ENCODE measurements at places on chromosomes 2 and 18.
A peak's percentile ranks its signal among the peaks of the same experiment; 100 is the strongest.

GRCh38 chr18:1252534-1252933 is 347.9 kb downstream of the ADCYAP1 start:
- no peak for DNase-seq

GRCh38 chr2:207163053-207163755 is 2.5 kb downstream of the KLF7 start:
- DNase-seq: no peak

- no peak for DNase-seq
These were observed 237.5 kb downstream of the STK39 start for GRCh38 chr2:168009900-168010299.

GRCh38 chr18:74976331-74976909 is 232.5 kb downstream of the PTGR3 start:
- no peak for DNase-seq

GRCh38 chr2:233469261-233470010 is 97.1 kb downstream of the USP40 start:
- no peak for DNase-seq

- DNase-seq: no peak
These were observed 7.3 kb downstream of the PLA2R1 start for GRCh38 chr2:160054984-160055725.

DNA sequence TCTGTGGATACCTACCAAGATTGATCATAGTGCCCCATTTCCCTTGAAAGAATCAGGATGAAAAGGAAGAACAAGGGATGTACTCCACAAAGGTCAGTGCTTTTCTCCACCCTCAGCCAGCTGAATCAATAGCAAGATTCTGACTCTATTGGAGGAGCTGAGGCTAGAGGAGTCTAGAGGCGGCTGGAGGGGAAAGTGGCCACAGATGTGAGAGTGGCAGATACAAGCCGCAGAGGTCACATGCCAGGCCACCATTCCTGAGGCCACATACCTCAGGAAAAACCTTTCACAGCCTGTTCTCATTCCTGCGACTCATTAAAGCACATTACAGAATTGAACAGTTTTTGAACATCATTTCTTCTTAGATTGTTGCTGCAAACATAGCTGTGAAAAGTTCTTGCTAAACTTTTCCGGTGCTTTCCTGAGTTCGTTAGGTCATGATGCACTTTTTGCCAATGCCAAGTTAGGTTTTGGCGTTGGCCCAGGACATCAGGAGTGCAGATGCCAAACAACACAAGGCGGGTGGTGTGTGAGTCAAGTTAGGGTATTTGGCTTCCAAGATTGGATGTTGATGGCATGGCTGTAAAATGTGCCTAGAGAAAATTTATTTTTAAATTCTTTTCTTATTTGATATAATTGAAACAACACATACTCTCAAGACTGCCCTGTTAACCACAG is 160.7 kb upstream of the SP5 start:
- no peak for DNase-seq

DNA sequence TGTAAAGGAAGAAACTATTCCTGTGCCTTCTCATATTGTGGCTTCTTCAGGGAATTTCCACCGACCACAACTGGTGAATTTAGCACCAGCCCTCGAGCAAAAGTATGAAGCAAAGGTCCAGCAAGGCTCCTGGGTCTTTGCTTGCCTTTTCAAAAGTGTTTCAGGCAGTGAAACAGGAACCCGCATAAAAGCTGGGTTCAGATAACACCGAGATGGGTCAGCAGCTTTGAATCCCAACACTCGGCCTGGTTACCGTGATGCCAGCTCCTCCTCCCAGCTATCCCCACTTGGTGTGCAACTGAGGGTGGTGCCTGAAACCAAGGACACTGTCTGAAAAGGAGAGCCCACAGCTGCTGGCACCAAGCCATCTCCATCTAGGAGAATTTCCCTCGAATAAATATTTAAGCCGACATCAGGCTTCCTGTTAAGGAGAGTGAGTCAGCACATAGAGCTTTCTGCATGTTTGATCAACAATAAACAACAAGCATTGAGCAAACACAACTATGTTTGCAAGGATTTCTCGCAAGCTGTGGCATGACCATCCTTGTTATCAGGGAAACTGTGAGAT is 69.5 kb downstream of the ANTXR1 start:
- no peak for DNase-seq

GRCh38 chr2:84832772-84833461 is 48.0 kb downstream of the TRABD2A start:
- DNase-seq: no peak

DNA sequence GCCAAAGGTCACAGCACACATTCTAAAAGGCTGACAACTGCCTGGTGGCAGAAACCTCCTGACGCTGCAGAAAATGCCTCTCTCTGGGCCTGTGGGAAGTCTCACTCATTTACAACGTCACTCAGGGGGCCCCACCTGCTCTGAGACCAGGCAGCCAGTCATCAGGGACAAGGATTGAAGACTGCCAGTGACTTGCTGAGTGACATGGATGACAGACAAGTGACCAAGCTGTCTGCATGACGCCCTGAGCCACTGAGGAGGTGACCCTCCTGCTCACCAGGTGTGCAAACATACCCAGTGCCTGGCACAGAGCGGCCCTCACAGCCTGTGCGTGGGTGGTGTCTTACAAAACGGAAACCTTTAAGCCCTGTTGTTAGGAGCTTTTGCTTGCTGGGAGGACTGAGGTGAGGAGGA is 392.4 kb downstream of the TNS1 start:
- DNase-seq: no peak

GRCh38 chr2:200736646-200737274 is 75.0 kb upstream of the BZW1 start:
- DNase-seq: no peak

DNA sequence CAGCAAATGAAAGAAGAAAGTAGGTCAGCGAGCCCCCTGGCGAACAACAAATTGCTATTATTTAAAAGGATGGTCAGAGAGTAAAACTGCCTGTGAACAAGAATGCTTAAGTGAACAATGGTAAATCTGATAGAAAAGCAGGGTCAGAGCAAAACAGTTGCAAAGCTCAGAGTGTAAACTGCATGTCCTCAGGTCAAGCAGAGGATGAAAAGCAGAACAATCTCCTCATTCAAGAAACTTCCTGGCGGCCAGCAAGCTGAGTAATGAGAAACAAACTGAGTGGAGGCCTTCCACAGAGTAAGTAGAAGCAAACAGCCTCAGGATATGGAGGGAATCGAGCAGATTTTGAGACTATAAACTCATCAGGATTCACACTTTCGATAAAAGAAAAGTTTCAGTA is 117.9 kb downstream of the PPP1R1C start:
- DNase-seq: no peak

GRCh38 chr2:40823478-40823877 is 371.6 kb upstream of the SLC8A1 start:
- no peak for DNase-seq

DNA sequence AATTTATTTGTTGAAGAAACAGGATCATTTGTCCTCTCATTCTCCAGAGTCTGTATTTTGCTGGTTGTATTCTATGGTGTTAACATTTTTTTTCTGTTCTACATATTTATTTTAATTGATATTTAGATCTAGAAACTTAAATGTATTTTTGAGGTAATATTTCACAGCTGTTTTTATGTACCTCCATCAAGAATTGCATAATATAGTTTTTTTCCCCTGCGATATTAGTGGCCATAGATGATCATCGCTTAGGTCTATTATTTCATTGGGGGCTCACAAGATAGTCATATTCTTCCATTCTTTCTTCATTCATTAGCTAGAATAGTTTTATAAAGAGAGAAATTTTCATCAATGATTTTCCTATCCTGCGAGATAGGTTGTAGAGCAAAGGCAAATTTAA is 89.3 kb downstream of the PARD3B start:
- no peak for DNase-seq

- no peak for DNase-seq
These were observed 7.8 kb downstream of the MTHFD2 start for GRCh38 chr2:74206180-74206688.

DNA sequence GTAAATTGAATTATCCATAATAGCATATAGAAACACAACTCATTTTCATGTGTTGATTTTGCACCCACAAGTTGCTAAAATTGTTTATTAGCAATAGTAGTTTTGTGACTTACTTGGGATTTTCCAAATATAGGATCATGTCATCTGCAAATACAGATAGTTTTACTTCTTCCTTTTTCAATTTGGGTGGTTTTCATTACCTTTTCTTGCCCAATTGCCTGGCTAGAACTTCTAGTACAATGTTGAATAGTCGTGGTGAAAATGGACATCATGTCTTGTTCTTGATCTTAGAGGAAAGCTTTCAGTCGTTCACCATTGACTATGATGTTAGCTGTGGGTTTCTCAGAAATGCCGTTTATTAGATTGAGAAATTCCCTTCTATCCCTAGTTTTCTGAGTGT is 60.2 kb upstream of the TCF7L1 start:
- DNase-seq: no peak

- no peak for DNase-seq
These were observed 69.5 kb downstream of the CAVIN2 start for GRCh38 chr2:191777351-191777750.

DNA sequence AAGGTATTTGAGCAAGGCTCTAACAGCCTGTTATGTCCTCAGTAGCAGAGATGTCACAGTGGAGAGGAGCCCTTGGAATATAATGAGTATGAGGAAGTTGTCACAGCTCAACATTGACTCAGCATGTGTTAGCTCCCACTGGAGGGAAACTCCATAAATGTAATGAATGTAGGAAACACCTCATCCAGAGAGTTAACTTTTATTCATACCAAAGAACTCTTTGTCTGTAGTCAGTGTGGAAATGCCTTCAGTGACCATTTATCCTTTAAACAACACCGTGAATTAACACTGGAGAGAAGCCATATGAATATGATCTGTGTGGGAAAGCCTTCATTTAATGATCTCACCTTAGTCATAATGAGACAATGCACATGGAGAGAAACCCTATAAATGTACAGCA is 59.7 kb downstream of the CYP1B1 start:
- DNase-seq: no peak

DNA sequence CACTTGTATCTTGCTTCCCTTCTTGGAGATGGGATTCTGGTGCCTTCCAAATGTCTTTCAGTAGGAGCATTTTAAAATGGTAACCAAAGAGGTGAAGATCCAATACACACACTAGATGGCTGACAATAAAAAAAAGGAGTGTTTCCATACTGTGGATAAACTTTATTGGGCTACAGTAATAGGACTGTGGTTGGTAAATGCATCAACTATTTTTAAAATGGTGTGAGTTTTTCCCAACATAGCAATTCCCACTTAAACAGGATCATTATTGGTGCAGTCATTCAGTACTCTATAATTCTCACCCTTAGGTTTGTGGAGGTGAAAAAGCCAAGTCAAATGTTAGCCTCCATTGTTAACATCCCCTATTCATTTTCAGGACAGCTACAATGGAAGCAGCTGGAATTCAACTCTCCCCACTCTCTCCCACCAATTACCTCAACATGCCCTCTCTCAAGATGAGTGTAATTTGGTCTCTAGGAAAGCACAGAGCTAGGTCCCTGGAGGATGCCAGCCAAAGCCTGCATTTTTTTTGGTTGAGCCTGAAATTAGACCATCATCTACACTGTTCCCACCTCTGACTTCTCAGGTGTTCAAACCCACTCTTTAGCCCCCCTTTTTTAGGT is 273.3 kb downstream of the TCF4 start:
- DNase-seq: no peak

DNA sequence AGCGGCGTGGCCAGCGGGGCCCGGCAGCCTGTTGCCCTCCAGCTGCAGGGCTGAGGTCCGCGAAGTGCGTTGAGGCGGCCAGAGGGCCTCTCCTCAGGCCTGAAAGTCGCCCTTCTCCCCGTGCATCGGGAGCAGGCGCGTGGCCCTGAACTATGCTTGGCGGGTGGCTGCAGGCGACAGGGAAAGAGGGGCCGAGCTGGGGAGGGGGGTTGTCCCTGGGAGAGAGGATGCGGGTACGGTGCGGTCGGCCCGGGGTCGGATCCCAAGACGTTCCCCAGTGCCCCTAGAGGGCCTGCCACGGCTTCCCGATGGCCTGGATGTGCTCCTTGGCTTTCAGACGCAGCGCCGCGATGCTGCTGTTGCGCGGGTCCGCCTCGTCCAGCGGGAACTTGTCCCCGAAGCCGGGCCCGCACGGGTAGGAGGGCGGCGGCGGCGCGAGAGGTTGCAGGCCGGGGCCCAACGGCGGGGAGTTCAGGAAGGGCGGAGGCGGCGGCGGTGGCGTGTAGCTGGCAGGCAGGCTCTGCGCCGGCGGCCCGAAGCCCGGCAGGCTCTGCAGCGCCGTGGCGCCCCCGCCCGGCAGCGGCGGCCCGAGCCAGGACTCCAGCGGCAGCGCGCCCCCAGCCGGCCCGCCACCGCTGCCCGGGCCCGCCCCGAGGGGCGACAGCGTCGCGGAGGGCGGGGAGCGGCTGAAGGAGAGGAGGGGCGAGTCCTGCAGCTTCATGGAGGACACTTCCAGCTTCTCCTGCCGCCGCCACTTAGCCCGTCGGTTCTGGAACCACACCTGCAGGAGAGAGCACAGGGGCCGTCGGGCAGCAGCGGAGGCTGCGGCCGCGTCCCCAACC is 4.3 kb downstream of the RAX start:
- DNase-seq: peak; percentile 99

GRCh38 chr18:22044474-22045220 is 124.7 kb upstream of the GATA6 start:
- DNase-seq: no peak

DNA sequence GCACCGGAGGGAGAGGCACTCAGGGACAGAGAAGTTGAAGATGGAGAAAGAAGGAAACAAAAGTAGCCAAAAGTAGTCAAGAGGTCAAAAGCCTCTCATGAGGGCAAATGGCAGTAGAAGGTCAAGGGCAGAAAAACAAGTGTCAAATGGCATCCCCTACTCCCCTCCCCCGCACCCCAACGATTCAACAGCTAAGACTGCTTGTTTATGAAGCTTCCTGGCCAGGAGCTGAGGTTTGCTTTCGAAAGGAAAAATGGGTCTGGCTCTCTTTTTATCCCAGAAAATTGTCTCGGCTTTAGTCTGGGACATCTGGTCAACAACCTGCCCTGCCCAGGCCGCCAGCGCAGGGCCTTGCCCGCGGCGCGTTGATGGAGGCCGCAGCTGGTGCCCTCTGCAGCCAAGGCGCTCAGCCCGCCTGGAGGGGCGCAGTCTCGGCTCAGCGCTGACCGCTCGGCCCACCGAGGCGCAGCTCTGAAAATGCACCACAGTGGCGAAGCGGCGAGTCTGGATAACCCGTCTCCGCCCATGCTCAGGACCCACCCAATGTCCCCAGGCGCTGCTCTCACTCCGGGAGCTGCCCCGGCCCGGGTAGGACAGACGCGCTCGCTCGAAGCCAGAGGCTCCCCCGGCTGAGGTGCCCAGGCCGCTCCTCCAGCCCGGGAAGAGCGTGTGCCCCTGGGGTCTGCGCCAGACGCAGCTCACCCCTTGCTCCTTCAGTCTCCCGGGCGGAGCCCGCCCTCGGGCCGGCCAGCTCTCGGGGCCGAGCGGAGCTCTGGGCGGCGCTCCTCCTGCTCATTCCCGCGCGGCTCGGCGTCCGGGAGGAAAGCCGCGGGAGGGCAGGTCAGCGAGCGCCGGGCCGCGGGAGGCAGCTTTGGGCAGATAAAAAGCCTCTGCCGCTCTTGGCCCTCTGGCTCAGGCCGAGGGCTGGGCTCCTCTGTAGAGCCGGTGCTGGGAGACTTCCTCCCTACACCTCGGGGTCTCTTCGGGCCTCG is 1.8 kb upstream of the TBR1 start:
- no peak for DNase-seq

All from D721Med (cell line).